RWPE2 (cell line): ENCODE measurements at places on chromosomes 5 and 9.

- no peak for DNase-seq
These were observed 323.1 kb downstream of the TENT4A start for GRCh38 chr5:7036192-7036835.

DNA sequence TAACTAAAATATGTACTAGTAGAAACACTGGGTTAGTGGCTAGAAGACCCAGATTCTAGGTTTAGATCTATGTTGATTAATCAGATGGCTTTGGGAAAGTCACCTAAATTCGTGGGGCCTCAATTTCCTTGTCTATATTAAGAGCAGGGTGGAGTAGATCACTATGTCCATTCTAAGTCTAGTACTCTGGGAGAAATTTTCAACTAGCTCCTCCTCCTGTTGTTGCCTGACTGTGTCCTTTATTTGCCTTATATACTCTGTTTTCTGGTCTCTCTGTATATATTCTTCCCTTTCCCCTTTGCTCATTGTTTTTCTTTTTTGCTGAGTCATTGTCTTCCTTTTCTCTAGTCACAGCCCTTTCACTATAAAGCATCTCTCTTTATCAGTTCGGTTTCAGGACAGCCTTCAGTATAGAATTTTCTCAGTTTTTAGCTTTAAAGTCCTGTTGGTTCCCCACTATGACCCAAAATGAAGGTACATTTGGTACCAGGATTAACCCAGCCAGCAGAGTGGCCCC lies 44.5 kb upstream of the CDH6 start:
- no peak for DNase-seq

DNA sequence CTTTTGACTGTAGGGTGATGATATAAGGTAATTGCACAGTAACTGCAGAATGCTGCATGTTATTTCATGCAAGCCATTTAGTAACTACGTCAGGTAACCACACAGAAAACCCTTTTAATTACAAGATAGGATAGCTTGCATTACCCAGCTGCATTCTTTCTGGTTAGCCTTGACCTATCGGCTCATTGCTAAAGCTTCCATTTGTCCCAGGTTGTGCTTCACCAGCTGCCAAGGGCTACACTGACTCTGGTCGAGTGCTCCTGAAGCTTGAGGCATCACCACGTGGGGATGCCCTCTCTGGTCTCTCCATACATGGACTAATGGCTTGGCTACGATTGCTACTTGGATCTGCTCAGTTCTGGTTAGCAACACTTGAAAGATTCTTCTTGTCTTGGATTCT lies 81.1 kb upstream of the SLC12A2 start:
- DNase-seq, result no peak

DNA sequence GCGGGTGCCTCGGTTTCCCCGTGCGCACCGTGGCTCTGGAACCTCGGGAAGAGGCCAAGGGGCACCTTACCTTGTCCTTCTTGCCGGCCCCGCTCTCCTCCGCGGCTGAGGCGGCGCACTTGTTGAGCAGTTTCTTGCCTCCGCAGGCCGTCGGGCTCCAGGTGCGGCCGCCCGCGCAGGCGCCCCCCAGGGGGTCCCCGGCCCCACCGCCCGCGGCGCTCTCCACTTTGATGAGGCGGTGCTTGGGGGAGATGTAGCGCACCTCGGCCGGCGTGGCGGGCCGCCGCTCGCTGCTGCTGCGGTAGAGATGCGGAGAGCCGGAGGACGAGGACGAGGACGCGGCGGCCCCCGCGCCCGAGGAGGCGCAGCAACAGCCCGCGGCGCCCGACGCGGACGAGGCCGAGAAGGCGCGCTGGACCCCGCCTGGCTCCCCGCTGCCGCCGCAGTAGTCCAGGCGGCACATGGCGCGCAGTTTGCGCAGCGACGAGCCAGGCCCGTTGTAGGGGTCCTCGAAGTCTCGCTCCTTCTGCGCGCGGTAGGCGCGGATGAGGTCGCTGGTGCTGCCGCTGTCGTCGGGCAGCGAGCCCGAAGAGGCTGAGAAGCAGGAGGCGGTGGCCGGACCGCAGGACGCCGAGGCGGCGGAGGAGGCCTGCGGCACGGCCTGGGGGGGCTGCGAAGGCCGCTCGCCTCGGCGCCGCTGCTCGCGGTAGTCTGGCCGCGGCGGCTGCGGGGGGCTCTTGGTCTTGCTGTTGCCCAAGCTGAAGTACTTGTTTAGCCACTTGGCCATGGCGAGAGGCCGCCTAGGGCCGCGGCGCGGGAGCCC lies 957 bp downstream of the SHB start:
- no peak for DNase-seq

- DNase-seq, result peak; percentile 55
These were observed 84.8 kb downstream of the ADAMTS2 start for GRCh38 chr5:179260324-179261070.

DNA sequence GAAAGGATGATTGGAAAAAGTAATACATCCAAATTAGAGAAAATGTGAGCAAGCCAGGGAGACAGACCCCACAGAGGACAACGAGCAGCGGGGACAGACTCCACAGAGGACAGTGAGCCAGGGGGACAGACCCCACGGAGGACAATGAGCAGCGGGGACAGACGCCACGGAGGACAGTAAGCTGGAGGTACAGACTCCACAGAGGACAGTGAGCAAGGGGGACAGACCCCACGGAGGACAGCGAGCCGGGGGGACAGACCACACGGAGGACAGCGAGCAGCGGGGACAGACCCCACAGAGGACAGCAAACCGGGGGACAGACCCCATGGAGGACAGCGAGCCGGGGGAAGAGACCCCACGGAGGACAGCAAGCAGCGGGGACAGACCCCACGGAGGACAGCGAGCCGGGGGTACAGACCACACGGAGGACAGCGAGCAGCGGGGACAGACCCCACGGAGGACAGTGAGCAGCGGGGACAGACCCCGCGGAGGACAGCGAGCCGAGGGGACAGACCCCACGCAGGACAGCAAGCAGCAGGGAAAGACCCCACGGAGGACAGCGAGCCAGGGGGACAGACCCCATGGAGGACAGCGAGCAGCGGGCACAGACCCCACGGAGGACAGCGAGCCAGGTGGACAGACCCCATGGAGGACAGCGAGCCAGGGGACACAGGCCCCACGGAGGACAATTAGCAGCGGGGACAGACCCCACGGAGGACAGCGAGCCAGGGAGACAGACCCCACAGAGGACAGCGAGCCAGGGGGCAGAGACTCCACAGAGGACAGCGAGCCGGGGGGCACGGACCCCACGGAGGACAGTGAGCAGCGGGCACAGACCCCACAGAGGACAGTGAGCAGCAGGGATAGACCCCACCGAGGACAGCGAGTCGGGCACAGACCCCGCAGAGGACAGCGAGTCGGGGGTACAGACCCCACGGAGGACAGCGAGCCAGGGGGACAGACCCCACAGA lies 1.9 kb upstream of the ZDHHC11 start:
- DNase-seq, result peak; percentile 70

- DNase-seq, result no peak
These were observed 14.0 kb downstream of the MYORG start for GRCh38 chr9:34362614-34363214.

GRCh38 chr5:117859176-117859575 lies 1129.2 kb downstream of the DTWD2 start:
- no peak for DNase-seq

GRCh38 chr9:563200-563599 lies 278.3 kb upstream of the DMRT1 start:
- DNase-seq, result no peak

DNA sequence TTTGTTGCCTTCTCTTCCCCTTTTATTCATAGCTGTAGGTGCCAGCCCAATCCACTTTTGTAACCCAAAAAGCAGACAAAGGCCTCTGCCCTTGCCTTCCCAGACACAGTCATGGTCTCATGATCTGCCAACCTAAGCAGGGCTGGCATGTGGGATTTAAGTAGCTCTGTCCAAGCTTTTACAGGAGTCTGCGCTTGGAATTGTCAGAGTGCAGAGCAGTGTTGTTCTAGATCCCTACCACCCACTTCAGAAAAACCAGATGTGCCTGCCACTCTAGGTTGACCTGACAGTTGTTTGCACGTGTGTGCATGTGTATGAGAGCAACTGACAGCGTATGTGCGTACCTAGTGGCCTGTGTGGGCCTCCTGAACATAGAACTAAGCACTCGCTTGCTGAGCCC lies 87.8 kb upstream of the SPRY4 start:
- no peak for DNase-seq

DNA sequence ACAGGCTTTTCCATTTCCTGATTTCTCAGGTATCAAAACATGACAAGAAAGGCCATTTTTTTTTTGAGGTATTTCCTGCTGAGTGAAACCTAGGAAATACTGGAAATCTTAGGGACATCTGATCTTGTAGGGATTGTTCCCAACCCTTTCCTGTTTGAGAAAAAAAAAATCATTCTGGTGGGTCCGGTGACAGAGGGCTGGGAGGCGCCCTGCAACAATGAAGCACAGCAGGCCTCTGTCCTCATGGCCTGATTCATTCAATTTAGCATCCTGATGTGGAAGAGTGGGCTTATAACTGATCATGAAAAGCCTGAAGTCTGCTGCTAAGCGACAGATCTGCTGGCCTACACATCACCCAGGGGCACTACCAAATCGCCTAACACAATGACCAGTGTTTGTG lies 3.0 kb upstream of the C9orf153 start:
- no peak for DNase-seq

- DNase-seq, result no peak
These were observed 33.5 kb downstream of the KCNMB1 start for GRCh38 chr5:170355601-170356098.

GRCh38 chr5:1876660-1877064 lies 6.1 kb downstream of the IRX4 start:
- DNase-seq, result no peak

DNA sequence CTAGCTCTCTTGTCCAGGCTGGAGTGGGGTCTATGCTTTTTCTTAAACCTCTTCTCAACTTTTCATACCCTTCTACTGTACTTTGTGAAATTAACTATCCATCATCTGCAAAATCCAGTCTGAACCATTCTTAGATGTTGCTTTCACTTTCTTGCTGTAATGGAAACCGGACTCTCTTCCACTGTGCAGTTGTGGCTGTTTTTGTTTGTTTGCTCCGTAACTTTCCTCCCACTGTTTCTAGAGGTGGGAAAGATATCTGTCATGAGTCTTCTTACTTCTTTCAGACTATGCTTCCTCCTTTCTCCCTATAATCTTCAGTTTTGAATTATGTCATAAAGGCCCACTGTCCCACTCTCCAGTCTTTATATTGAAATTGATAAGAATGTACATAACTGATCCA lies 6.5 kb downstream of the TNPO1 start:
- no peak for DNase-seq
